ENCODE measurements at places on chromosomes 3 and 15.

GRCh38 chr15:79513940-79514339, 81.8 kb downstream of the MINAR1 start:
- DNase-seq = no peak
- H3K4me3 ChIP-seq = no peak overlapping the region
- H3K4me1 ChIP-seq = no peaks in the 10 kb centered on the region
- H3K27ac ChIP-seq = no peak overlapping the region
- H3K36me3 ChIP-seq = no peaks in the 10 kb centered on the region

- H3K4me1 ChIP-seq = no peaks in the 10 kb centered on the region
- DNase-seq = no peak
- H3K27me3 ChIP-seq = no peaks in the 10 kb centered on the region
- H3K36me3 ChIP-seq = peaks cover 5% of the 10 kb centered on the region
- no peak overlapping the region for H3K27ac ChIP-seq
These were observed 94.6 kb upstream of the SETMAR start for GRCh38 chr3:4208556-4208955.

- no peak for DNase-seq
- no peaks in the 10 kb centered on the region for H3K27me3 ChIP-seq
- no peak overlapping the region for H3K27ac ChIP-seq
- H3K36me3 ChIP-seq = no peaks in the 10 kb centered on the region
- peaks cover 9% of the 10 kb centered on the region for H3K4me1 ChIP-seq
These were observed 161.2 kb upstream of the KCNH8 start for GRCh38 chr3:18987070-18987469.

DNA sequence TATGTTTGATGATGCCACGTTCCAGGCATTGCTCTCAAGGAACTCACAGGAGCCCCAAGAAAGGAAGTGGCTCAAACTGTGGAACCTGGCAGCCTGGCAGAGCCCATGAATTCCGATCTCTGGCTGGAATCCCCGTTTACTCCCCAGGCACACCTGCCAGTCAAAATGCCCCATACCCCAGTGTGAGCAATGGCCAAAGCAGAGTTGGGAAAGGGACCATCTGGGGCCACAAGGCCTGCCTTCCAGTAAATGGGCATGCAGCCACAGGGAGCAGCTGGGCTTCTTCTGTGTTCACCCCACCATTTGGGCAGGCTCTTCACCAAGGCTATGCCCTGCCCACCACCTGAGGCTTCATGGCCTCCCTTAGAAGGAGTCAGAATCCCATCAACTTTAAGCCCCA, 257.0 kb upstream of the GOLGA6L4 start:
- peaks cover 12% of the 10 kb centered on the region for H3K36me3 ChIP-seq
- no peak overlapping the region for H3K4me3 ChIP-seq
- H3K27ac ChIP-seq = no peak overlapping the region
- DNase-seq = no peak

All from neural crest cell (in vitro differentiated cells).